ENCODE measurements at places on chromosomes 7 and 10. TPM values are rescaled to one million over a fixed set of nuclear protein-coding genes. Genes with fewer than 3 reads are reported as not detected.

DNA sequence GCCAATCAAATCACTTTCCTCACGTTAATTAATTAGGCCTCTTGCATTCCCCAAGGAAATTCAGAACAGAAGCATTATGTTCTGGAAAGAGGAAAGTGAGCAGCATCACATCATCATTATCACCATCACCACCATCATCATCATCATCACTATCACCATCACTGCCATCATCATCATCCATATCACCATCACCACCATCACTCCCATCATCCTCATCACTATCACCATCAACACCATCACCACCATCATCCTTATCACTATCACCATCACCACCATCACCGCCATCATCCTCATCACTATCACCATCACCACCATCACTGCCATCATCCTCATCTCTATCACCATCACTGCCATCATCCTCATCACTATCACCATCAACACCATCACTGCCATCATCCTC is 31.4 kb upstream of the PLXNA4 start:
- H3K4me1 ChIP-seq = no peaks in the 10 kb centered on the region
- H3K36me3 ChIP-seq = no peaks in the 10 kb centered on the region
- H3K27me3 ChIP-seq = no peaks in the 10 kb centered on the region
- H3K4me3 ChIP-seq = no peak overlapping the region
- DNase-seq = no peak

GRCh38 chr10:95277201-95277570 is 13.6 kb downstream of the PDLIM1 start:
- H3K4me1 ChIP-seq = no peaks in the 10 kb centered on the region
- no peaks in the 10 kb centered on the region for H3K36me3 ChIP-seq
- DNase-seq = no peak
- H3K27me3 ChIP-seq = no peaks in the 10 kb centered on the region
- no peak overlapping the region for H3K4me3 ChIP-seq

- no peak for DNase-seq
- no peak overlapping the region for H3K27ac ChIP-seq
- H3K27me3 ChIP-seq = no peaks in the 10 kb centered on the region
- peaks cover 3% of the 10 kb centered on the region for H3K36me3 ChIP-seq
Observed at GRCh38 chr10:70122742-70123141, 9.9 kb downstream of the AIFM2 start.

DNA sequence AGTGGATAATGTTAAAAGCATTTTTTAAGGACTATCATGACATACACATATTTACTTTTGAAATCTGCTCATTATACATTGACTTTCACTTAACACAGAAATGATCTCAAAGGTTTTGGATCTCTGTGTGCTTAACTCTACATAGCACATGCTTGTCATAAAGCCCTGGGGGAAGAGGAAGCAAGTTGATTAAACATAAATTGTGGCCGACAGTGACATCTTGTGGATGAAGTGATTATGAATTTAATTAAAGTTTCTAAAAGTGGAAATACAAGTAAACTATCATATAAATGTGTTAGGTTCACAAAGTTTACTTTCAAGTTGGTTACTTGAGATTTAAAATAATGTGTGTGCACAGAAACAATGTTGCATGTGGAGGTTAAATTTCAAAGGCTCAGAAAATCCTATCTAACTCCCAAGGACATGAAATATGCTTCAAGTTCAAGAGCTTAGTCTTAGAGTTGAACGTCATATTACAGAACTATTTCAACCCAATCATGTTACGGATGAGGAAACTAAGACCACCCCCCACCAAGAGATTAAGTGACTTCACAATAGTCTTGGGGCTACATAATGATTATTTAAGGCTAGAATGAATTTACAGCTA is 1247.8 kb downstream of the GATA3 start:
- no peak overlapping the region for H3K27ac ChIP-seq
- no peaks in the 10 kb centered on the region for H3K4me1 ChIP-seq
- H3K36me3 ChIP-seq = no peaks in the 10 kb centered on the region
- no peak overlapping the region for H3K4me3 ChIP-seq
- peak; percentile 16 for DNase-seq

Gene OR2A1
- total RNA-seq = not detected
